ENCODE measurements at places on chromosomes 6 and 20.

- no peak for DNase-seq
Measured at GRCh38 chr6:33589392-33589730, 9.3 kb upstream of the BAK1 start.

- DNase-seq = no peak
Measured at GRCh38 chr6:105326216-105326615, 76.7 kb downstream of the PREP start.

DNA sequence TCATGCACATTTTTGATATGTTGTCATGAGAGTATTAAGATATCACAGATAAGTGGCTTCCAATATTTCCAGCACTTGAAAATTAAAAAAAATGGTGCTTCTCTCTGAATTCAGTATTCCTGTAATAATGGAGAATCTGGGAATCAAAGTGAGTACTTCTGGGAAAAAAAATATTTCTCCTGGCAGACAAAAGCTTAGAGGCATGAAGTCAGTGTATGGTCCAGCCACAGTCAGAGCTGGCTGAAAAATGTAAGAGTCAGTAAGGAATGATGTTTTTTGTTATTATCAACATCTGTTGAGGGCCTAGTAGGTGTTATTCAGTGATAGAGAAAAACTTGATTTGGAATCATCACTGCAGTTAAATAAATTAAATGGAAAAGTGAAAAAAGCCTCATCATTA lies 3.2 kb upstream of the RFPL4B start:
- no peak for DNase-seq

DNA sequence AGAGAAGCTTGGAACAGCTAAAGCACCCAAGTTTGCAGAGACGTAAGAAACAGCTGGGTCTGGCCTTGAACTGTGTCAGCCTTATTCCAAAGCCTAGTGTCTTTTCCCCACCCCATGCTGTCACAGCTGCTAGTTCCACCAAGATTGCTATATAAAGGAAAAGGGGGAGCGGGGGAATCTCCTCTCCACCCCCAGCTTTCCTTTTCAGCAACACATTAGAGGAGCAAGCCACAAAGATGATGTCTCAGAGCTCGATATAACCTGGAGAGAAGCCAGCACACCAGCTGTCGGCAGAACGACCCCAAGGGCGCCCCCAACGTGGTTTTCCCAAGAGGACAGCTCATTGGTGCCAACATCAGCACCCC lies 36.5 kb downstream of the ATP9A start:
- no peak for DNase-seq

DNA sequence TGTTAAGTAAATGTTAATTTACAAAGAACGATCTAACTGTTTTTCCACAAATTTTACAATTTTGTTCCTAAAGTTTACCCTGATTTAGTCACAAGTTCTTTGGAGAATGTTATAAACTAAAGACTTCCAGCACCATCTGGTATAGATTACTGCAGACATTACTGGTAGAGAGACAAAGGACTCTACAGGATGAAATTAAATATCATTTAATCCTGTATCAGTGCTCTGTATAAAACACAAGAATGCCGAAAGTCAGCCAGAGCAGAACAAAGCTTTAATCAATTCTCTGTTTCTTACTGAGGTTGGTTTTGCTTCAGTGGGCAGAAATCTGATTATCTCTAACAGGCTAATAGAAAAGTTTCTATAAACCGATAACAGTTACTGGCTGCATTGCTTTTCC lies 763.6 kb downstream of the TENT5A start:
- DNase-seq = no peak

GRCh38 chr6:161575523-161576254 lies 301.8 kb upstream of the AGPAT4 start:
- peak; percentile 17 for DNase-seq

DNA sequence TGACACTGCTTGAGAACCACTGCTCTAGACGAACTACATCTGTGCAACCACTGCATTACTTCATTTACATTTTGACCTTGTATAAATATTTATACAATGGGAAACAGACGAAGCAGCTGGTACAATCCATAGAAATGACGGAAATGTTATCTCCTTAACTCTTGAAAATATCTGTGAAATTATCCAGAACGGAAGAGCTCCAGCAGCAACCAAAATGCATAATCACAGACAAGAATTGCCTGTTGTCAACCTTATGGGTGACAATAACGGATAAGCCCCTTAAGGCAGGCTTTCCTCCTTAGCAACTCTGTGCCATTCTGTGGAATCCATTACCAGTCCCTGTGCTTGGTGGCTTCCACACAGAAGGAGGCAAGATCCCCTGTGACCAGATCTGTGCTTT lies 115.4 kb downstream of the DTNBP1 start:
- no peak for DNase-seq

- no peak for DNase-seq
Measured at GRCh38 chr20:25632940-25633790, 9.4 kb upstream of the NANP start.

All from iPS-NIHi11 (cell line).